BJ (cell line): ENCODE measurements at places on chromosomes 13 and 19. TPM values are rescaled to one million over a fixed set of nuclear protein-coding genes. Genes with fewer than 3 reads are reported as not detected.

DNA sequence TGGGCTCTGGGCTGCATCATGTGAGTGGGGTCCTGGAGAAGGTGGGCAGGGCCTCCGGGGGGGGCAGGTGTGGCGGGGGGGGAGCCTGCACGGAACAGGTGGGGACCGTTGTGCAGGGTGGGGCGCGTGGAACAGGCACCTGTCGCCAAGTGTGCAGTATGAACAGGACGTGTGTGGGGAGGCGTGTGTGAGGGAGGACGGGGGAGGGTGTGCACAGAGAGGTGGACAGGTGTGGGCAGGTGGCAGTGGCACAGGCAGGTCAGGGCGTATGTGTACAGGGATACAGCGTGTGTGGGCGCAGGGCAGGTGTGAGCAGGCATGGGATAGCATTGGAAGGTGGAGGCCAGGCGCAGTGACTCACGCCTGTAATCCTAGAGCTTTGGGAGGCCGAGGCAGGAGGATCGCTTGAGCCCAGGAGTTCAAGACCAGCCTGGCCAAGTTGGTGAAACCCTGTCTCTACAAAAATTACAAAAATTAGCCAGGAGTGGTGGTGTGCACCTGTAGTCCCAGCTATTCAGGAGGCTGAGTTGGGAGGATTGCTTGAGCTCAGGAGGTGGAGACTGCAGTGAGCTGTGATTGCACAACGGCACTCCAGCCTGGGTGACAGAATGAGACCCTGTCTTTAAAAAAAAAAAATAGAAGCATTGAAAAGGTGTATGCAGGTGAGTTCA lies 3.2 kb downstream of the PLK5 start:
- DNase-seq, result no peak

- peak; percentile 43 for DNase-seq
Observed at GRCh38 chr19:9406798-9407352, 28.5 kb downstream of the ZNF266 start.

DNA sequence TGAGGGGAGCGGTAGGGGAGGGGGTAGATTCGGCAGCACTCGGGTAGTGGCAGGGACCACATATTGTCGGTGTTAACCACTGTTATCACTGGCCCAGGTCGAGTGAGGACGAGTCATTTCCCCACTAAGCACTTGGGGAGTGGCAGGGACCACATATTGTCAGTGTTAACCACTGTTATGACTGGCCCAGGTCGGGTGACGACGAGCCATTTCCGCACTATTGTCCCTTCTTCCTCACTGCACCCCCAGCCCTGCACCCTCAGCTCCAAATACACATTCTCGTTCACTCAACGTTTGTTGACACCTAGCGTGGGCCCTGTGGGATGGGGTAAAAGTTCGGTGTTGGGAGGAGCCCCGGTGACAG lies 467 bp upstream of the CLN5 start:
- no peak for DNase-seq

- no peak for DNase-seq
Observed at GRCh38 chr19:47275791-47276461, 1.2 kb downstream of the INAFM1 start.

GRCh38 chr13:61486496-61486895 lies 70.8 kb upstream of the PCDH20 start:
- DNase-seq, result no peak

DNA sequence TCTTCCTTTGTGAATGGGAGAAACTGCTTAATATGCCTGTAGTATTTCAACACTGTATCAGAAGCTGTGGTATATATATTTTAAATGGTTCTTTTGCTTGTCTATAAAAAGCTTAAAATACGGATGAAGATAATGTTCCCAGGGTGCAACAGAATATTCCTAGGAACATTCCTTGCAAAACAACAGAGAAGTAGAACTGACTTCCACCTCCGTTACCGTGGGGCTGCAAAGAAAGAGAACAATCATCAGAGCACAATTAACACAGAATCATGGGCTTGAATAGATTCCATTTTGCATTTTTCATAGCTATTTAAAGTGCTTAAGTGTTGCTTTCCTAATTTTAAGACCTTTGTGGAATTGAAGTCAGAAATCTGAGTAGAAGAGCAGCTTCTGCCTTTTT lies 1227.7 kb downstream of the EFNB2 start:
- DNase-seq, result no peak

Gene COMMD6
- 95.7 and 251 TPM in 2 replicates for polyA plus RNA-seq

GRCh38 chr13:42728507-42729180 lies 52.7 kb upstream of the FAM216B start:
- DNase-seq, result peak; percentile 20

Gene RFPL4AL1
- not detected in 2 replicates for polyA plus RNA-seq

Gene POU2F2
- polyA plus RNA-seq, result 1.8 and 2.2 TPM in 2 replicates

Gene KCNK6
- polyA plus RNA-seq, result 15.6 and 16.5 TPM in 2 replicates

- DNase-seq, result no peak
Observed at GRCh38 chr19:32566246-32566830, 14.7 kb upstream of the PDCD5 start.
